CD4-positive, alpha-beta T cell treated with Interleukin-10 for 1 hour (primary cell): ENCODE measurements at places on chromosomes 11 and 22.

DNA sequence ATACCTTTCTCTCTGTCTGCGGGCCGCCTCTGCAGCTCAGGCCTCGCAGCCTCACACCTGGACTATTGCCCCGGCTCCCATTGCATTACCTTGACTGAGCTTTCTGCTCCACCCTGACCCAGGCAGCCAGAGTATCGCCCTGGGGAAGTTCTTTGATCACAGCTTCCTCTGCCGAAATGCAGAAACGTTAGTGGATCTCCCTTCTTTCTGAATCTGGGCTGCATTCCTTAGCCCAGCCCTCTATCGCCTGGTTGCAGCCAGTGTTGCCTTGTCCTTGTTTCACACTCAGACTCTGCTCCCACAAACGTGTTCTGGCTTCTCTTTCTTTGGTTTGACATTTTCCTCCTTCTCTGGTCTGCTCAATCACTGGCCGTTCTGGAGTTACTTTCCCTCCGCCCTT, 195.7 kb downstream of the ADAMTS15 start:
- DNase-seq = no peak

- DNase-seq = no peak
These were observed 397.0 kb upstream of the ISX start for GRCh38 chr22:34669001-34669400.

DNA sequence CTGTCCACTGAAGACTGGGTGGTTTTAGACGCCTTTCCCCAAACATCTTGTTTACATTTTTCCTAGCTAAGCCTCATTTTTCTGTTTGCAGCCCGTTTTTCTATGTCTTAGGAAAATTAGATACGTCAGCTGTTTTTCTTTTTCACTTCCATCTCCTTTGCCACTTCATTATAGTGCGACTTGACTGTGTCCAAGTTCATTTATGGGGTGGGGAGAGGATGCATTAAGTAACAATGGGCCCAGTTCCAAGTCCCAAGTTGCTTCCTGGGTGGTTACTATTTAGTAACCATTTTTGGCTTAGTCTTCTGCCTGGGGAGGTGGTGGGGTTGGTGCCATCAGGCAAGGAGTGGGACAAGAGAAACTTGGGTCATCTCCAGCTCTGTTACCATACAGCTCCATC, 83.0 kb downstream of the TRAF6 start:
- no peak for DNase-seq

DNA sequence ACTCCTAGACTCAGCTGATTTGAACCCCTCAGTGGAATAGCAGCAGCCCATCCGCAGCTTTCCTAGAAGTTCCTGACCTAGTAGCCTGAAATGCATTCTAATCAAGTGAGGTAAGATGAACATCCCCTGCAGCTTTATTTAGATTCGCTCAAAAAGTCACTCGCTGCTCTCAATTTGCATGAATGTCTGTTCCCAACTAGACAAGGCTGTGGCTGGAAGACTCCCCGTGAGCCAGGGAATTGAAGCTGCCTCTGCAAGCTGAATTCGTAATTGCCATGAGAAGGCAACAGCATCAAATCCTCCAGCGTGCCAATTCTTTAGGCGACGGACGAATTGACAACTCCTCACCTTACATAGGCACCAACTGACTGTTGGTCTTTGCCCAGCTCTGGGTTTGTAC, 17.1 kb upstream of the SCN3B start:
- DNase-seq = no peak

DNA sequence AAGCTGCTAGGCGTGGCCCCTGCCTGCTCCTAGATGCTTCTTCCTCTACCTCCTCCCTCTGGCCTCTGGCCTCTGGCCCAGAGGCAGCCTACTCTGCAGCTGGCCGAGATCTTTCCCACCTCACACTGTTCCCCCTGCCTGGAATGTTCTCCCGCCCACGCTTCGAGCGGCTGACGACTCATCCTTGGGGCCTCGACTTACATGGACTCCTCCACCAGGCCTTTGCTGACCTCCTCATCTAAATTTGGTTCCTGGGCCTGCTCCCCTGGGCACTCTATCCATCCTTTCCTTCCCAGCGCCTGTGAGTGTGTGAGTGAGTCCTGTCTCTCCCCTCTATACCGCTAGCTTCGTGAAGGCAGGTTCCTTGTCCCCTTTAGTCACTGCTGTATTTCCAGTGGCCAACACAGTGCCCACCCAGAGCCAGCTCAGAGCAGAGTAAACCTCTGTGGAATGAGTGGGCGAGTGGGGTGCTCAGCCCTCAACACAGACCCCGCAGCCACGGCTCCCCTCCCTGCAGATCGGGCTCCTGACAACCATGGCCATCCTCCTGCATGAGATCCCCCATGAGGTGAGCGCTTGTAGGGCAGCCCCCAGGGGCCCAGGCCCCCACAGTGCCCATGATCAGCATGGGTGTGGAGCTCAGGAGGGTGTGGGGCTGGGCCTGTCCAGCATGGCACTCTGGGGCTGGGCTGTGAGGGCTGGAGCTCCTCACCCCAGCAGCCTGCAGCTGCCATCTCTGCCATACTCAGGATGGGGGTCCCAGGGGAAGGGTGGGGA, 5.7 kb downstream of the SLC39A13 start:
- DNase-seq = no peak

GRCh38 chr22:17172029-17172833, 13.2 kb upstream of the HDHD5 start:
- no peak for DNase-seq

DNA sequence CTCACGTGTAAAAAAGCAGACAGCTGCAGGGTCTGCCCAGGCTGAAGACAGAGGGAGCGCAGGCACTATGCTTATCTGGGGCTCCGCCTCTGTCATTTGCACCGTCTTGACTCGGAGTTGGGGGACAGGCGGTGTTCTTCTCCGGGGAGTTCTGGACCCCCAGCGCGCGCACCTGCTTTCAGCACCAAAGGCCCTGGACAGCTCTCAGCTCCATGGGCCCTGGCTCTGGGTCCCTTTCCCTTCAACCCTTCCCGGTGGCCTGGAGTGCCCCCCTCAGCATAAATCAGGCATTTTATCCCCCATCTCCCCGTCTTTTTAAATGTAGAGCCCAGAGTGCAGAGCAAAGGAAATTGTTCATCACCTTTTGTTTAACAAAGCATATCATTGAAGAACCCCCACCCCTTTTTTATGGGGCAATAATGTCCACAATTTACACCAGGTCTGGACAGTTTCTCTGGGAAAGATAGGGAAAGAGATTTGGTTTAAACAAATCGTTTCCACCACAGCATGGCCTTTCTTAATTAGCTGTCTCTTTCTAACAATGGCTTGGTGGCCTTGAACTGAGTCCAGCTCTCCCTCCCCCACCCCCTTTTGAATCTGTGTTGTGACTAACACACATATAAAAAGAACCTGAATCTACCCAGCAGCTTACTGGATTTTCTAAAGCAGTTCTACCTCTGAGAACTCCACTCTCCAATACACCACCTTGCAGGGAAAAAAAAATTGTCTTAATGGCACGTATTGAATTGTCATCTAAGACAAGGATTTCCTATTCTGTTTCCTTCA, 1.7 kb downstream of the SEZ6L start:
- DNase-seq = no peak

- no peak for DNase-seq
These were observed 277.1 kb downstream of the TTC28 start for GRCh38 chr22:28402539-28402938.

DNA sequence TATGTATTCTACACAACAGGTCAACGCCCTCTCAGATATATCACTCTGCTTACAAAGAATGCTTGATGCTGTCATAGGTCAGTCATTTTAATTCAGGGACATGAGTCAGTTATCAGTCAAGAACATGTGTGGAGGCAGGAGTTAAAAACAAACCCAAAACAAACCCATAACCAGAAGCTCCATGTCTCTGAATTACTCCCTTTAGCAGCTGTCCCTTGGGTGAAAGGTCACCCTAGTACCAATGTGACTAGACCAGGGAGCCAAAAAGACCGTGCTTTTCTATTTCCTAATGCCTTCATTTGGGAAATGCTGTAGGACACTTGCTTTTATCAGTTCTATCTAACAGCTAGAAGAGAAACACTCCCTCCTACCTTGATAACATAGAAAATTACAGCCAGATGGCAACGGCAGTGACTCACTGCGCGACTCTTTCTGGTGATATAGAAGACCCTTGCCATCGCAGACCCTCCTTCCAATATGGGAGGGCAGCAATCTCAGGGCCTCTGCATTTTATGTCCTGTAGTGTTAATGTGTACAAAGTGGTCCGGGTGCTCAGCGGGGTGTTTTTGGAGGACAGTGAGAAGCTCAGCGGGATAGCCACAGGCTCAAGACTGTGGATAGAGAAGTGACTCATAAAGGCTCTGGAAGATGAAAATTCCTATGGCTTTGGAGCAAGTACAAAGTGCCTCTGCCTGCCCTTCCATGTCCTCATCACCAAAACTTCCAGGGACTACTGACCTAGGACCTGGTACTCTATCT, 24.8 kb downstream of the APOL5 start:
- no peak for DNase-seq

GRCh38 chr11:102223859-102224258, 93.4 kb upstream of the BIRC3 start:
- DNase-seq = no peak

DNA sequence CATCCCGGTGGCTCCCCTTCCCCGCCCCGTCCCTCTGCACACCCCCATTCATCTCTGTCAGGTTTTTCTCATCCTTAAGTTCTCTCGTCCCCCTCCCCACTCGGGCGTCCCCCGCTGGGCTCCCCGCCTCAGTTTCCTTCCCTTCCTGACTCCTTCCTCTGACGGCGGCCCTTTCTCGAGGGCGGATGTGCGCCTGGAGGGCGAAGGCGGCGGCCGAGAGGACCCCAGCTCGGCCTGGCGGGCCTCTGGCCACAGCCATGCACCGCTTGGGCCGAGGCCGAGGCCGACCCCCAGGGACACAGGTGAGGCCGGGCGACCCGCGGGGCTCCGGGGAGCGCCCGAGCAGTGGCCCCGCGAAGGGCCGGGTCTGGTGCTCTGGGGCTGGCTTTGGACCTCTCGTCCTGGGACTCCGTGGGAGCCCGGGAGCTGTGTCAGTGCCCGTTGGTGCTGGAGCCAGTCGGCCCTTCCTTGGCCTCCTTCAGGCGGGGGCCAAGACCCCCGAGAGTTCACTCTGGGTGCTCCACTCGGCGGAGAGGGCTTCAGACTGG, 2.9 kb downstream of the PHLDB1 start:
- DNase-seq = peak; percentile 7

- no peak for DNase-seq
These were observed 38.2 kb downstream of the TXN2 start for GRCh38 chr22:36443198-36443770.

DNA sequence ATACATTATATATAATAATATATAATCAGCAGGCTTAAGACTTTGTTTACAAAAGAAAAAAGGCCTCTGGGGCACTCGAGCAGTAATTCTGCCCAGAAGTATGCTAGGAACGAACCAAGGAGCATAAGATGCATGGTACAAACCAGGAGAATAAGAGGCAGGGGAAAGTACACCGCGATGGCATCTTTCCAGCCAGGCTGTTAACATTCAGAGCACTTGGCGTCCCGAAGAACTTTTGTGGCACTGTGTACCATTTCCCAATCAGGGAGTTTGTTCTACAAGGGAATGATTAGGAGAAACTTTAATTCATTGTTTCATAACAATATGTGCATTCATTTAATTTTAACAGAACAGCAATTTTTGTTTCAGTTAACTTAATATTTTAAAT, 125.1 kb downstream of the WT1 start:
- DNase-seq = no peak

GRCh38 chr11:33027233-33027632, 11.6 kb downstream of the DEPDC7 start:
- DNase-seq = no peak

DNA sequence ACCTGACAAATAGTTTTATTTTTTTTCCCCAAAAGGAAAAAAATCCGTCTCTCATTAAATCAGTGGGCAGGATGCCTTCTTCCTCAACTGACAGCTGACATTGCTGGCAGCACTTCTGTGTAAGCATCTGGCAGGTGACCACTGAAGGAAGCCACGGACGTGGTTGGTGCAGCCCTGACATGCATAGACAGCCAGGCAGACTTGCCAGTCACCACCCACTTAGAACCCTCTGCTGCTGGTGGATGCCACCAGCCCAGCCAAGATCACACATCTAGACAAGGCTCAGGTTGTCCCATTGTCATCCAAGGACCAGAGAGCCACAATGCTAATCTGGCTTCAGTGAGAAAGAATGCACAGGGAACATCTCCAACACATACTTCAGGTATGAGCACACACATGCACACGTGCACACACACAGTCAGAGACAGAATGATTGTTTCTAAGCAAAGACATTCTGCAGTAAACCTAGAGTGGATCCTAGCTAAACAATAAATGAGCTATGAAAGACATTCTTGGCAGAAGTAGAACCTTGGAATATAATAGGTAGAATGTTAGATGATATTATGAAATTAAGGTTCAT, 49.8 kb upstream of the BMAL1 start:
- DNase-seq = no peak

- DNase-seq = no peak
These were observed 48.8 kb upstream of the FIBIN start for GRCh38 chr11:26944866-26945664.

DNA sequence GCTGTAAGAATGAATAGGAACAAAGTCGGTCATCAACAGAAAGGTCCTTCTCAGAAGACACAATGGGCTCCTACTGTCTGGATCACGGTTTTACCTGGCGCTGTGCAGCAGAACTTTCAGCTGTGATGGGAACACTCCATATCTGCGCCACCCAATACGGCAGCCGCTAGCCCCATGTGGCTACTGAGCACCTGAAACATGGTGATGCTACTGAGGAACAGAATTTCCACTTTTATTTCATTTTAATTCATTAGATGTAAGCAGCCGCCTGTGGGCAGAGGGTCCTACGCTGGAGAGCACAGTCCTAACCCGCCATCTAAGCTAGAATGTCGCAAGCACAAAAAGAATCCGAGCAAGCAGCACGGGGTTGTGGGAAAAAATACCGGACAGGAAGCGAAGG, 2.7 kb downstream of the SULT4A1 start:
- DNase-seq = no peak

DNA sequence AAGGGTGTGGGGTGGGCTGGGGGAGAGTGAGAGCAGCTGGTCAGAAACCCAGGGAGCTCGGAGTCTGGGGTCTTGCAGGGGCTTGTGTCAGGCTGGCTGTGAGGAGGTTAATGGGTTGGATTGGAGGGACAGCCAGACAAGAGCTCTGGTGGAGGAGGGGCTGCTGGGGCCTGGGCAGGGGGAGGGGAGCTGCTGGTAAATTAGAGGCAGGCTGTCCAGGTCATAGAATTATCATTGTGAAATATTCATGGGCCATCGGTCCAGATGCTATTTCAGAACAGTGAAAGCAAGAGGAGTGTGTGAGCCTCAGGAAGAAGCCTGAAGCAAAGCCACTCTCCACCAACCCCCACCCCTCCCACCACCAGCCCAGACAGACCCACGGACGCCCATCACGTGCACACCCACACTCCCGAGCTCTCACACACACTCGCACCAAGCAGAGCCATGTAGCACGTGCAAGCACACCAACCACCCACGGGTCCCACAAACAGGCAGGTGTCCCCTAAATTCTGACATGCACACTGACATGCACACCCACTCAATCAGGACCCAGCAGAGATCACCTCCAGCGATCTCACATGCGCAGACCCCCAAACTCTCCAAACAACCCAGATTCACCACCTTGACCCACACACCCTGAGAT, 18.8 kb downstream of the RTN4RL2 start:
- DNase-seq = no peak

- DNase-seq = no peak
These were observed 226.6 kb upstream of the TENM4 start for GRCh38 chr11:79667380-79667779.
